ENCODE measurements at places on chromosomes 7 and 10. TPM values are rescaled to one million over a fixed set of nuclear protein-coding genes. Genes with fewer than 3 reads are reported as not detected.
A peak's percentile ranks its signal among the peaks of the same experiment; 100 is the strongest.

DNA sequence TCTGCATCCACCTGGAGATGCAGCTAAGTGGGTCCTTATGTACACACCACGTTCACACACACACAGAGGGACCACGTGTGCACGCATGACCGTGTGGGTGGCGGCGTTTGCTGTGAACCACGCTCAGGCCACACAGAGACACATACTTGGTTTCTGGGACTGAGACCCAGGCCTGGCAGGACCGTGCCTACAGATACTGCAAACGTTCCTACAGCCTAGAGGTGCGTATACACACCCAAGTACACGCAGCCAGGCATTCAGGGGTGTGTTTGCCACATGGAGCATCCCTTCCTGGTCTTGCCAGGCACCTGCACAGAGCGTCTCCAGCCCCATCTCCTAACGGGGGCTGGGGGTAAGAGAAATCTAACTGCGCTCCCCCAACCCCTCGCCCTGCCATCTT lies 49.0 kb upstream of the GTF2IRD1 start:
- no peak for DNase-seq

- no peak for DNase-seq
Observed at GRCh38 chr7:5500056-5500776, 76.6 kb upstream of the TNRC18 start.

DNA sequence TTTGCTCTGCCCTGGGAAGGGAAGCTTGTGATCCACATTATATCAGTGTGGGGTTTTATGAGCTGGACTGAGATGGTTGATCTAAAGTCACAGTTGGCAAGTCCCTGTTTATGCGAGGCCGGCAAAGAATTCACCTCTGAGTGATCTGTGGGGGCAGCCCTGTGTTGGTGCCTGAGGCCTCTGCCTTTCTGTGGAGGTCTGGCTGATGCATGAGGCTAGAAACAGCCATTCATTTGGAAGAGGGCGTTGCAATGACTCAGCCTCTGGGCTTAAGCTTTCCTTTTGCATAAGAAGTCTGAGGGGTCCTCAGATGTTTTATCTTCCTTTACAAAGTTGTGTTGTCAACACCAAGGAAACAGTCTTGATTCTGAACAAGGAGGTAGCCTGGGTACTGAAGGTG lies 126.9 kb downstream of the MGMT start:
- DNase-seq = no peak

DNA sequence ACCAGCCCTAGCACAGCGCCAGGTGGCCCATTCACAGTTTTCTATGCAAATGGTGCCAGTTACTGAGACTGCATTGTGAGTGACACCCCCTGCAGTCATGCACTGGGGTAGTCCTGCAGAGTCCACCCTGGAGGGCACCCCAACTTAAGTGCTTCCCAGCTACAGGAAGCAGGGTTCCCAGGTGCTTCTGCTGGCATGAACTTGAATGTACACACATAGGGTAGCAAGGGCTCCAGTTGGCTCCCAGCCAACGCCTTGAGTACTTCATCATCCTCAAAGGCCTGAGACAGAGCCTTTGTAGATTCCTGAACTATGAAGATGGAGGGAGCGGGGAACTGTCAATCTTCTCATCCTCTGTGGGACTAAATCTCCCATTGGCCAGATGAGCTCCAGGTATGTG lies 11.5 kb upstream of the NPFFR1 start:
- no peak for DNase-seq

GRCh38 chr10:112783351-112784021 lies 166.6 kb upstream of the TCF7L2 start:
- peak; percentile 73 for DNase-seq

- no peak for DNase-seq
Observed at GRCh38 chr7:120233338-120233737, 39.6 kb upstream of the KCND2 start.

DNA sequence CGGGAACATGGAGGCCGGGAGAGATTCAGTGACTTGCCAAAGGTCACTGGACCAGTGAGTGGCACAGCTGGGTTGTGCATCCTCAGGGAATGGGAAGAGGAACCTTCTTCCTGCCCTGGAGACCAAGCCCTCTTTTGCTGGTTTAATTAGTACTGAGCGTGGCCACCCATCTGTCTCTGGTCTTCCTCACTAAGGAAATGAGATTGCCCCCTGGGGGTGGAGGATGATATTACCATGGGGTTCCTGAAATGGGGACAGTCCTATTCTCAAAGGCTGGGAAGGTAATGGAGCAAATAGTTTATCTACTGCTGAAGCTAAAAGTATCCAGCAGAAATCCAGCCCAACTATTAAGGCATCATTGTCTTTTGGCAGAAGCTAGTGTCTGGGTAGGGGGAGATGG lies 98.6 kb upstream of the FGFR2 start:
- no peak for DNase-seq

- no peak for DNase-seq
Observed at GRCh38 chr10:78210976-78211375, 177.3 kb downstream of the RPS24 start.

Gene HSPA12A
- total RNA-seq = 20.8 TPM

Gene MSS51
- total RNA-seq = 3.5 TPM

Gene GBX1
- 2.4 TPM for total RNA-seq

Gene LIMK1
- total RNA-seq = 8.7 TPM

All from Right ventricle myocardium inferior (tissue), 1 donor.